ENCODE measurements at places on chromosomes 3 and 15. TPM values are rescaled to one million over a fixed set of nuclear protein-coding genes. Genes with fewer than 3 reads are reported as not detected.

The BCHE gene
- 10.3 TPM for total RNA-seq

The DUOX1 gene
- total RNA-seq: 1.8 TPM

The ALDH1A2 gene
- 157 TPM for total RNA-seq

The NANOGP8 gene
- total RNA-seq: 1.7 TPM

The TMPRSS7 gene
- total RNA-seq: not detected

The ST8SIA2 gene
- total RNA-seq: 4.4 TPM

The MYH15 gene
- total RNA-seq: 0.12 TPM

The C3orf80 gene
- total RNA-seq: 0.53 TPM

The BCL2A1 gene
- 8.2 TPM for total RNA-seq

The SLCO2A1 gene
- 17.1 TPM for total RNA-seq

Measured in metanephros (tissue), 2 donors.